ENCODE measurements at places on chromosomes 11 and 22.
A peak's percentile ranks its signal among the peaks of the same experiment; 100 is the strongest.

GRCh38 chr11:134626032-134626431 is 214.0 kb upstream of the B3GAT1 start:
- no peak for DNase-seq

DNA sequence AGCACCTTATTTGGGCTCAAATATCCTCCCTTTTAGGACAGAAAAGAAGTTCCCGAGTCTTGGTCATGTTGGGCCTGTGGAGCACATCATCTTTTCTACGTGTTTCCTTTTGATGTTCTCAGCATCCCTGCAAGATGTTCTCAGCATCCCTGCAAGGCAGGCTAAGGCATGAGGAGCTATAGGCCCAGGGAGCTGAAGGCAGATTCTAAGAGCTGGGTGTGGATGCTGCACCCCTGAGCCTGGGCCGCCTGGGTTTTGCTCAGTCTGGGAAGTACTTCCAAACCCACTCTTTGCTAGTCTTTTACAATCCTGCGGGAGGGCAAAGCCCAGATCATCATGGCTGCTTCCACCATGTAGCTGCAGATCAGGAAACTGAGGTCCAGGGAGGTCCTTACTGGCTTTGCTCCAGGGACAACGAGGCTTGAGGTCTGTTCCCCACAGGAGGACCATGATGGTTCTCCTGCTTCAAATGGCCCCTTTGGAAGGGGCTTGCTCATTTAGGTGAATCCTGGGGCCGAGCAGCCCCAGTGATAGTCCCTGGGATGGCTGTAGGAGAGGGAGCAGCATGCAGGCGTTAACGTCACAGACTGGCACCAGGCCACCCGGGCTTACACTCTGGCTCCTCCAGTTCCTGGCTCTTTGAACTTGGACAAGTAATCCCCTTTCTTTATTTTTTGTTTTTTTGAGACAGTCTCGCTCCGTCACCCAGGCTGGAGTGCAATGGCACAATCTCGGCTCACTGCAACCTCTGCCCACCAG is 10.6 kb downstream of the LRRC75B start:
- DNase-seq: no peak

DNA sequence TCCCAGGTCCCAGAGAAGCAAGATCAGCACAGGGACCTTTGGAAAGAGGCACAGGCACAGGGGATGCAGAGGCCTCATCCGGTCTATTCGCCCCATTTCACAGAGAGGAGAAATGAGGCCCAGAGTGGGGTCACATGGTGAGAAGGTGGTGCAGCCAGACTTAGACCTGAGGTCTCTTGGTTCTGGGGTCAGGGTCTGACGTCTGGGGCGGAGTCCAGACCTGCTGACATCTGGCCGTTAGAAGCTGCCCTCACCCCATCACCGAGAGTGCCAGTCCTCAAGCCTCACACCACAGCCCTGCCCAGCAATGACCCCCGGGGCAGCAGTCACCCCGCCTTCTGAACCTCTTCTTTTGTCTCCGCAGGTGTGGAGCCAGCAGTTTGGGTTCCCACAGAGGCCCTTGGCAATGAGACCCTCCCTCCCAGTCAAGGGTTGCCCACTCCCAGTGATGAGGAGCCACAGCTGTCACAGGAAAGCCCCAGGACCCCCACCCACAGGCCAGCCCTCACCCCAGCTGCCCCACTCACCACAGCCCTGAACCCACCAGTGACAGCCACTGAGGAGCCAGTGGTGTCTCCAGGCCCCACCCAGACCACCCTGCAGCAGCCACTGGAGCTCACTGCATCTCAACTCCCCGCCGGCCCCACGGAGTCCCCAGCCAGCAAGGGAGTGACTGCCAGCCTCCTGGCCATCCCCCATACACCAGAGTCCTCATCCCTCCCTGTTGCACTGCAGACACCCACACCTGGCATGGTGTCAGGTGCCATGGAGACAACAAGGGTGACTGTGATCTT is 62.4 kb downstream of the OTOG start:
- no peak for DNase-seq

GRCh38 chr11:122814401-122814800 is 23.9 kb upstream of the CRTAM start:
- peak; percentile 43 for DNase-seq

DNA sequence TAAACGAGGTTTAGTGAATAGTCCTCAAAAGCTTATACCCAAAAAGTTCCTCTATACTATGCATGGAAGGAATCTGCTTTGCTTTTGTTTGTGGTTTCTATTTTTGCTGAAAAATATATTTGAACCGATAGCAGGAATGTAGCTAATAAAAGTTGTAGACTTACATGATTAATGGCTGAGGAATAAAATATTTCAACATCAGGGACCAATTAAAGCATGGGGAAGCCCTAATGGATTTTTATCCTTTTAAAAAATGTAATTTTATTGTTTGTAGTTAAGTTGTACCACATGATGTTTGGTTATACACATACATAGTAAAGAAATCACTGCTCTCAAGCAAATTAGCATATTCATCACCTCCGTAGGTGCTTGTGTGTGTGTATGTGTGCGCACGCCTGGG is 295.3 kb upstream of the CNTN5 start:
- no peak for DNase-seq

- no peak for DNase-seq
These were observed 64.7 kb upstream of the LIN7C start for GRCh38 chr11:27571154-27571810.

GRCh38 chr11:64620381-64620971 is 29.5 kb downstream of the SLC22A12 start:
- DNase-seq: no peak

GRCh38 chr11:101434026-101434643 is 149.7 kb downstream of the TRPC6 start:
- no peak for DNase-seq

DNA sequence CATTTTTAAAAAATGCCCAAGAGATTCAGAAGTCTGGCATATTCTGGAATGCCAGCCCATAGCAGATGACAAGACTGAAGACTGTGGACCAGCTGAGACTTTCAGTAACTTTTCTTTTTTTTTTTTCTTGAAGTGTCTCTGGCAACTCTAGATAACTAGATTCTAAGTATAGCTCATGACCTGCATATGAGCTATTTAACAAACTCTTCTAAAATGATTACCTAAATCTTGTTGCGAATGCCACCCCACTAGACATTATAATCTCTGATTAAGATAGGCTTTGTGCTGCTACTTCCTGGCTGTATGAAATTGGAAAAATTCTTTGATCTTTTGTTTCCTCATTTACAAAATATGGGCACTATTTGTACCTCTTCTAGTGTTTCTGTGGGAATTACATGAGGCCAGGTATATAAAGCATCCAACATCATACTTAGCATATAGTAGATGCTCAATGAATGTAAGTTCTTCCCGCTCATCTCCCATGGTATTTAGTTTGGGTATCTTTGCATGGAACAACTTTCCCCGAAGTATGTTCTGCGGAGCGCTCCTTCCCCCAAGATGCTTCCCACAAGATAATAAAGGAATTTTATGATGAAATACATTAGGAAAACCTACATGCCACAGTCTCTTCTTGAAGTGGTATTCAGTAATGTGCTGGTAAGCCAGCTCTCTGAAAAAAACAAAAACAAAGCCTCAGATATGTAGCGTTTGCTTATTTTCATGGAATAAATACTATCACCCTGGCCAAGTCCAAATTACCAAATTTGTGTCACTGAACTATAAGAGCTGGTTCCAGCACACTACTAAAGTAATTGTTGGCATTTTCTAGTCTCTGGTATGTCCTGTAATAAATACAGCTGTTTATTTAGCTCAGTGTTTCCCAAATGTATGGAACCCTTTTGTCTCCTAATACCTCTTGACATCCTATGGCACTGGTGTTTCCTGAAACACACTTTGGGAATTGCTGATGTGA is 86.8 kb upstream of the TIMP3 start:
- no peak for DNase-seq

- DNase-seq: no peak
These were observed 66.0 kb downstream of the MYEOV start for GRCh38 chr11:69359735-69360480.

DNA sequence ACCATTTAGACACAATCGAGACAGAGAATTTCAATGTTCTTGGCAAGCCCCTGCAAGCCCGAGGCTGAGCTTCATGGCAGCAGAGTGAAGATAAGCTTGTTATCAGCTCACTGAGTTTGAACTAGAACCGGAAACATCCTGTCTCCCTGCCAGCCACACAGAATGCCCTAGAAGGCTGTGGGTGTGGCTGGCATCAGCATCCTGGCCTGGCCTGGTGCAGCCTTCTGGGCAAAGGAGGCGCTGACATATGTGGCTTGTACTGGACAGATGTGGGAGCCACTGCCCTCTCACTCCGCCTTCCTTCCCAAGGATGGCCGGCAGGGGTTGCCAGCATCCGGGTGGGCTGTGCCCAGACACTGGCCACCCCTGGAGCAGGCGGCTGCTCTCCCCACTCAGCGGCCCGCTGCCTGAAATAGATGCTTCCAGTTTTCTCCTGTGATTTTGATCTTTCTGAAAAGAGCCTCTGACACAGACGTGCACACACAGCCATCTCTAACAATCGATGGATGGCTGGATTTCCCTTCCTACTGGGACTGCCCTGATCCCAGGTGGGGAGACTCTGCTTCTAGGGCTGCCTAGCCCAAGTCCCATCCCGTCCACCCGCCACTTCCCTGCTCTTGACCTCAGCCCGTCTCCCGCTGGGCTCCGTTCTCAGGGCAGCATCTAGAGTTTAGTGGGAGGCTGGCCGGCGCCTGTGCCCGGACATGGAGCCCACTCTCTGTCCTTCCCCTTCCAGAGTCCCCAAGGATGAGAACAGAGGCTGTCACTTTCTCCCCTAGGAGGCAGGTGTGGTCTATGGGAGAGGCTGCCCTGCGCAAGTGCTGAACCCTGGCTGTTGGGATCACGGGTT is 149.7 kb downstream of the CTTN start:
- DNase-seq: peak; percentile 84

- DNase-seq: no peak
These were observed 29.1 kb upstream of the COMT start for GRCh38 chr22:19912271-19912999.

DNA sequence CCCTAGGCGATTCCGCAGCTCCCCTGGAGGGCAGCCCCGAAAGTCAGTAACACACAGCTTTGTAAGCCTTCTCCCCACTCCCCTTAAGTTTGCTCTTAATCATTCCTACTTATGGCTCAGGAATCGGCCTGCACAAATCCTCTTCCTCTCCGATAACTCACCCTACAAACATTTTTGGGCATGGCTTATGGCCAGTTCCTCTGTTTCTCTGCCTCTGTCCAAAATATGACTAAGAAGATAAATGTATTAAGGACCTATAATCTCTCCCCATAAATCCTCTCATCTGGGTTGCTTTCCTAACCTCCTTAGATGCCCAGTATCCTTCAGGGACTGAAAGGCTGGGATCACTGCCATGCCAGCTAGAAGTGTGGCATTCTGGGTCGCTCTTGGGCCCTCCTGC is 41.0 kb downstream of the PAMR1 start:
- no peak for DNase-seq

GRCh38 chr11:76026281-76026680 is 180.0 kb downstream of the WNT11 start:
- no peak for DNase-seq

DNA sequence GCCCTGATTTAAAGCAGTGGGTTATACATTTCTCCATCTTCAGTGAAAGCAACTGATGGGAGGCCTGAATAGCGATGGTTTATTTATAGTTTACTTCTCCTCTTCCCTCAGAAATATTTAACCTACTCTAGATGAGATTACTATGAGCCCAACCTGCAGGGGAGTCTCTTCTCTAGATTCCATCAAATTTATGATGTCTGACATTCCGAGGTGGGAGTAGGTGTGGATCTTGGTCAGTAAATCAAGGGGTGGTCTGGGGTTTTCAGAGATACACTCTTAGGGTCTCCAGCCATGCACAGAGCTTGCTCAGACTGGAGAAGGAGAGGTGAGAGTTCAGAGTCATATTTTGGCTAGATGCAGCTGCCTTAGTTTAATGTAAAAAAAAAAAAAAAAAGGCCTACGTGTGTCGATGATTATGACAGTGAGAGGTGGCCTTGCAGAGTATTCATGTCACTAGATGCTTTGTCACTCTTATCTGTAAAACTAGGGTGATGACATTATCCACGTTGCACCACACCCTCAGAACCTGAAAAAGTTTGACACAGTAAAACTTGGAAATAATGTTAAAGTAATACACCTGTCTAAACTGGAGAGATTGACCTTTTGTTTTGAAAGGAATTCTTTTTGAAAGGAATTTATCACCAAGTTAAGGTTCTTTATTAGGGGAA is 81.2 kb downstream of the EXT2 start:
- DNase-seq: no peak

- peak; percentile 8 for DNase-seq
These were observed 753 bp upstream of the PPARA start for GRCh38 chr22:46149512-46150033.

GRCh38 chr11:120254788-120255518 is 15.0 kb downstream of the POU2F3 start:
- peak; percentile 100 for DNase-seq

GRCh38 chr11:30830681-30831080 is 244.5 kb upstream of the MPPED2 start:
- DNase-seq: no peak

DNA sequence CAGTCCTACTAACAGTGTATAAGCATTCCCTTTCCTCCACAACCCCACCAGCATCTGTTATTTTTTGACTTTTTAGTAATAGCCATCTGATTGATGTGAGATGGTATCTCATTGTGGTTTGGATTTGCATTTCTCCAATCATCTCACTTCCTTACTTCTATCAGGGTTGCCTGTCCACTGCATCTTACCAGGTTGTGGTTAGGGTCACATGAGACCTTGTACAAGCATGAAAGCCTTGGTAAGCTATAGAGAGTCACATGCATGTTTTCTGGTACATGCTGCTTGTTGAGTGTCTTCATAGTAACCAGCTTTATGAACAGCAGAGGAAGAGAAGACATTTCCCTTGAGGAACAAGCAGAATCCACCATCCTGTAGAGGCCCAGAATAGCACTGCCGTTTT is 102.9 kb upstream of the PAX6 start:
- peak; percentile 9 for DNase-seq

GRCh38 chr11:1830322-1831223 is 4.2 kb upstream of the SYT8 start:
- peak; percentile 90 for DNase-seq

- DNase-seq: no peak
These were observed 26.8 kb downstream of the POU2AF1 start for GRCh38 chr11:111352231-111352746.

DNA sequence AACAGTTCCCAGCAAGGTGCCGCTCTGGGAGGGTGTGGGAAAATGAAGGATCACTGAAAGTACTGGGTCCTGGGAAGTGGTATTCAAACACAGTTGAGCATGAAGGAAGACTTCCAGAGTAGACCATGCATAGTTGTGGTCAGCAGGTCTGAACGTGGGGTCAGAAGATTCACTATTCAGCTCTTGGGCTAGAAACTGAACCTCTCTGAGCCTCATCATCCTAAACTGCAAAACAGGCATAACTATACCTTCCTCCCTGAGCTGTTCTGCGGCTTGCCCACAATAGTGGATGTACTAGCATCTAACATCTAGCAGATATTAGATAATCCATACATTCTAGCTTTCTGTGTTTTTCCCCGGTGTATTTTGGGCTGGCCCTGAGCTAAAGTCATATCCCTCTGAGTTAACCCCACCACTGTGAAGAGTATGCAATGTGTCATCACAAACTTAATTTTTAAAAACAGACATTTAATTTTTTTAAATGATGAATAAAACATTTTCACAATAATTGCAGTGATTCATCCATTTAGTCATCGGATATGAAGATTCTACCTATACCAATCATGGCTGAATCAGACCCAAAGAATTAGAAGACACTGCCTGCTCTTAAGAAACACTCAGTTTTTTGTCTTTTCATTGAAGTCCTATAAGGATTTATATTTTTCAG is 179.1 kb downstream of the BLID start:
- DNase-seq: no peak

- DNase-seq: peak; percentile 54
These were observed 70.7 kb downstream of the DGCR2 start for GRCh38 chr22:19051381-19052072.

- no peak for DNase-seq
These were observed 46.3 kb upstream of the SLC22A12 start for GRCh38 chr11:64544616-64545296.
